ENCODE measurements at places on chromosomes 2 and 18.

DNA sequence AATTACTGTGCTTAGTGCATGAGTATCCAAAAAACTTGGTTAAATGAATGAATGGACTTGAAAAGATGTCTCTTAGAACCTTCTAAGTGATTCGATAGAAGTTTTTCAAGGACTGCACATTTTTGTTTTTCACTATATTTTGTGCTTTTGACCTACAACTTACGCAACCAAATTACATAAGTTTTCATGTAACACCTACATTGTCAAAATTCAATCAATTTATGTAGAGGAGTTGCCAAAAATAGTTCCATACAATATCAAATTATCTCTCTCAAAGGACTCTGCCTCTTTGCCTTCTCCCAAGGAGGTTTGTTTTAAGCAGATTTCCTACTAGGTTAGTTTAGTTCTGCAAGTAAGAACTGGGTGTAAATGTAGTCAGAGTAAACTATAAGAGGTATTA, 10.3 kb downstream of the MARCHF7 start:
- DNase-seq = no peak

GRCh38 chr2:198706476-198707082, 751.2 kb downstream of the SATB2 start:
- no peak for DNase-seq

GRCh38 chr2:224579411-224579810, 5.8 kb downstream of the CUL3 start:
- DNase-seq = no peak

GRCh38 chr2:20538308-20539132, 91.6 kb downstream of the RHOB start:
- DNase-seq = no peak

DNA sequence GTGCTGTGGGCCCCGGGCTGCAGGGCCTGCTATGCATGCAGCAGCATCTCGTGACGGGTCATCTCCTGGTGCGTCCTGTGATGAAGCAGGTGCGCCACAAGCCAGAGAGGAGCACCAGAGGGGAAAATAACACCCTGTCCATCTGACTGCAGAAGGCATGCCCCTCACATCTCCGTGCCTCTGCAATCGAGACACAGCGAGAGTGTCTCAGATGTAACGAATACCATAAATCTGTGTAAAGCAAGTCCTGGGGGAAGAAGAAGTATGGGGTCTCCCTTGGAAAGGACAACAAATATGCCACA, 137.5 kb downstream of the PTGR3 start:
- no peak for DNase-seq

GRCh38 chr2:174683392-174683759, 80.9 kb downstream of the CHRNA1 start:
- DNase-seq = peak; percentile 72

GRCh38 chr2:29334706-29335105, 219.5 kb downstream of the CLIP4 start:
- DNase-seq = no peak

DNA sequence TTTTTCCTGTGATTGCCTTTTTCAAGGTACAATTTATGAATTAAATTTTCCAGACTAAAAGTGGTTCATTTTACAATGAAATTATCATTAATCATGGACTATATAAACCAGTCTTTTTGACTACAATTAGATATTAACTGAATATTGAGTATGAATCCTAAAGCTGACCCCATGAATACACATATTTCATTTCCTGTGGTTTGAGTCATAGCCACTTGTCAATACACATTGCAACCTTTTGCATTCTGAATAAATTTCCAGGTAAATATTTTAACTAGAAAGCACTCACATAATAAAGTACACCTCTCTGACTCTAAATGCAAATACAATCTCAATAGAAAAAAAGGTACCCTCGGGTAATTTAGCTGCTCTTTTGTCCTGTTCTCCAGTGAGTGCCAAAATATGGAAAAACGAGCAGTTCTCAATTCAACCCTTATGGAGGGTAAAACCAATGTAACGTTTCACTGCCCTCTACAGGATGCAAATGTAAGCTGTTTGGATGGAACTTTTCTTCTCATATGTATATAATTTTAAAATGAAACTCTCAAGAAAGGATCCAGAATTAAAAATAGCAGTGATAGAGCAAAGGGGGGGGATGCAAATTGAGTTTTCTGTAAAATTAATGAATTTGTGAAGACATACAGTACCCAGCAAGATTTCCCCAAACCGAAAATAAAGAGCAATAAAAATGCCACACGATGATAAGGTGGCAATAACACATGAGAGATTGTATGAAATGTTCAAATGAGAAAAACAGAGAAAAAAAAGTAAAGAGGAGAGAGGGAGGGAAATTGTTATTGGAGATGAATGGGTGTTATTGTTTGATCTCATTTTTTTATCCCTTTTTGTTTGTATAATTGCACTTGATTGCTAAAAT, 1795.7 kb upstream of the PIK3C3 start:
- no peak for DNase-seq

DNA sequence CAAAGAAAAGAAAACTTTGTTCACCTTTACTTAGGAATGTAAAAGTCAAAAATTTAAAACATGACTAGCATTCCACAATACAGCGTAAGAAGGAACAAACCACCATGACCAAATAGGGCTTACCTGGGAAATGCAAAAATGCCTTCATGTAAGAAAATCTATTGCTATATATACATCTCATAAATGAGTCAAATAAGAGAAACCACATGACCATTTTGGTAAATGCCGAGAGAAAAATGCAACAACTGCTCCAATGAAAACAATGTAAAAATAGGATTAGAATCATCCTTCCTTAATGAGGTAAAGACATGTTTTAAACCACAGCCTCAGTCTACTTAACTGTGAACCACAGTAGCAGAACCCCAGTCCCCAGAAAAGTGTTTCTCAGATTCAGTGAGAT, 49.4 kb downstream of the TGOLN2 start:
- DNase-seq = no peak

DNA sequence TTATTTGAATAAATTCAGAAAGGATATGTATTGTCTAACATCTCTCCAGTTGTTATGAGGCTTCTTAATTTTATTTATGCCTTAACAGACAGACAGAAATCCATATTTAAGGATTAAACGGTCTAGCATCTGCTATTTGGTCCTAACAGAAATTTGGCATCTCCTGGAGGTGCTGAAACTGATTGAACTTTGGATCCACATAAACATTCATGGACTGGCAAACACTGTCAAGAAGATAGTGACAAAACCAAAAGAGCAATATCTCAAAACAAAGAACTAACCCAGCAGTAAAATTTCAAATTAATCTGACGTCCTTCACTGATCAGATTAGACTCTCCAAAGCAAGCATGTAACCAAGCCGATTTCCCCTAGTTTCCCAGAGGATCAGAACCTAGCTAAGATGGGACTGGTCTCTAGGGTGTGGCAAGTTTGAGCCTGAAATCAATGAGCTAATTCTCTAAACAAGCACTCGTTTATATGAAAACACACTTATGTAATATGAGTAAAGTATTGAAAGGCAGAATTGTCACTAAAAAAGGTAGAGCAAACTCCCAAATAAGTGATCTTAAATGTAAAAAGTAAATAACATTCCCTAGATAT, 139.5 kb downstream of the NOL4 start:
- DNase-seq = no peak

DNA sequence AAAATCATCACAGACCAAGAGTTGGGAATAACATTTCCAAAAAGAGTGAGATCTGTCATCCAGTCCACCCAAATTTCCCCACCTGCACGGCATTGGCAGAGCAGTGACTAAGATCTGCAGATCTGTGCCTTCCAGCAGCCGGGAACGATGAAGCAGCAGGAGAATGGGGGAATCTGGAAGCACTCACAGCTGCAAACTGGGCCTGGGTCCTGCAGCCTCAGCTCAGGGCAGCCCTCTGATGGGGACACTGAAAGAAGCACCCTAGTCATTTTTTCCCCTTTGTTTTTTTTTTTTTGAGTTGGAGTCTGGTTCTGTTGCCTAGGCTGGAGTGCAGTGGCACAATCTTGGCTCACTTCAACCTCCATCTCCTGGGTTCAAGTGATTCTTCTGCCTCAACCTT, 4.4 kb upstream of the SAG start:
- no peak for DNase-seq

DNA sequence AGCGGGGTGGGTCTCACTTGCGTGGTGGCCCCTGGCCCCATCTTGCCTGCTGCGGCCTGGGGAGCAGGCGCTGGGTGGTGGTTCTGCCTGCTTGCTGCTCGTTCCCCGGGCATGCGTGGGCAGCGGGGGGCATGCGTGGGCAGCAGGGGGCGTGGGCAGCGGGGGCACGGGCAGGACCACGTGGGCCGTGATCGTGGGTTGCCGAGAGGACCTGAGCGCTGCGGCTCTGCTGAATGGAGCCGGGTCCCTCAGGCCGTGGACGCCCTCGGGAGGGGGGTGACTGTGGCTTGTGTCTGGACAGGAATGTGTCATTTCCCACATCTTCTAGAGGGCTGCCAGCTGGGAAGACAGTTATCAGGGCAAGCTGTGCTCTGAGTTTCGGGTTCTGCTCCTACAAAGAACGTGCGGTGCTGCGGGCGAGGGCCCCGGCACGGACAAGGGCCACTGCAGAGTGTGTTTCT, 8.3 kb upstream of the GAL3ST2 start:
- DNase-seq = no peak
